Panc1 (cell line): ENCODE measurements at places on chromosomes 4 and X. TPM values are rescaled to one million over a fixed set of nuclear protein-coding genes. Genes with fewer than 3 reads are reported as not detected.

Gene GNRHR
- total RNA-seq: not detected

Gene SGCB
- total RNA-seq: 27.6 TPM

DNA sequence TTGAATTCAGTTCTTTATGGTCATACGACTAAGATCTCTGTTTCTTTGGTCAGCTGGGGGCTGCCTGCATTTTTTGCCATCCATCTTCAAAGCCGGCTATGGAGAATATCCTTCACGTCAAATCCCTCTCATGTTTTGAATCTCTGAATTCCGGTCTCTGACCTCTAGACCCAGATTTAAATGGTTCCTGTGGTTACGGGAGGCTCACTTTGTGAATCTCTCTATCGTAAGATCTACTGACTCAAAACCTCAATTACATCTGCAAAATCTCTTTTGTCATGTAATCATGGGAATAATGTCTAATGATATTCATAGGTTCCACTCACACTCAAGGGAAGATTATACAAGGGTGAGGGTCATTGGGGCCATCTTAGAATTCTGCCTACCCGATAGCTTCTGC is 5.7 kb upstream of the MPC1L start:
- no peaks in the 10 kb centered on the region for H3K27me3 ChIP-seq
- H3K36me3 ChIP-seq: no peaks in the 10 kb centered on the region
- H3K4me3 ChIP-seq: no peak overlapping the region
- H3K27ac ChIP-seq: no peak overlapping the region
- no peaks in the 10 kb centered on the region for H3K4me1 ChIP-seq

GRCh38 chrX:44568196-44568595 is 25.5 kb upstream of the FUNDC1 start:
- DNase-seq: no peak
- H3K4me3 ChIP-seq: no peak overlapping the region

- no peaks in the 10 kb centered on the region; the same call in 1 of the 2 replicates for H3K36me3 ChIP-seq
- no peak for DNase-seq
- no peaks in the 10 kb centered on the region for H3K27me3 ChIP-seq
- no peak overlapping the region for H3K27ac ChIP-seq
- H3K4me1 ChIP-seq: no peaks in the 10 kb centered on the region
These were observed 1.4 kb upstream of the SERPINA7 start for GRCh38 chrX:106039920-106040319.

- peaks cover 15% of the 10 kb centered on the region for H3K36me3 ChIP-seq
- no peak overlapping the region for H3K27ac ChIP-seq
- H3K4me3 ChIP-seq: no peak overlapping the region
- DNase-seq: peak; percentile 67
- H3K27me3 ChIP-seq: no peaks in the 10 kb centered on the region
These were observed 47.5 kb downstream of the CENPE start for GRCh38 chr4:103150677-103151076.

- no peaks in the 10 kb centered on the region for H3K4me1 ChIP-seq
- H3K36me3 ChIP-seq: no peaks in the 10 kb centered on the region
- no peak overlapping the region for H3K4me3 ChIP-seq
- H3K27me3 ChIP-seq: no peaks in the 10 kb centered on the region
- H3K27ac ChIP-seq: no peak overlapping the region
These were observed 777.3 kb downstream of the PCDH18 start for GRCh38 chr4:136754810-136755530.

- H3K36me3 ChIP-seq: no peaks in the 10 kb centered on the region
- H3K27me3 ChIP-seq: no peaks in the 10 kb centered on the region
- no peak overlapping the region for H3K4me3 ChIP-seq
- no peak for DNase-seq
- no peaks in the 10 kb centered on the region for H3K4me1 ChIP-seq
These were observed 477.1 kb downstream of the DTHD1 start for GRCh38 chr4:36758312-36759178.

GRCh38 chrX:102652031-102652688 is 877 bp downstream of the GPRASP1 start:
- no peaks in the 10 kb centered on the region for H3K27me3 ChIP-seq
- H3K27ac ChIP-seq: peak overlapping the region; percentile 1; the same call in 1 of the 2 replicates
- H3K4me3 ChIP-seq: peak overlapping the region; percentile 66
- H3K4me1 ChIP-seq: no peaks in the 10 kb centered on the region
- DNase-seq: no peak
